T-cell (primary cell): ENCODE measurements at places on chromosomes 7 and 10.

DNA sequence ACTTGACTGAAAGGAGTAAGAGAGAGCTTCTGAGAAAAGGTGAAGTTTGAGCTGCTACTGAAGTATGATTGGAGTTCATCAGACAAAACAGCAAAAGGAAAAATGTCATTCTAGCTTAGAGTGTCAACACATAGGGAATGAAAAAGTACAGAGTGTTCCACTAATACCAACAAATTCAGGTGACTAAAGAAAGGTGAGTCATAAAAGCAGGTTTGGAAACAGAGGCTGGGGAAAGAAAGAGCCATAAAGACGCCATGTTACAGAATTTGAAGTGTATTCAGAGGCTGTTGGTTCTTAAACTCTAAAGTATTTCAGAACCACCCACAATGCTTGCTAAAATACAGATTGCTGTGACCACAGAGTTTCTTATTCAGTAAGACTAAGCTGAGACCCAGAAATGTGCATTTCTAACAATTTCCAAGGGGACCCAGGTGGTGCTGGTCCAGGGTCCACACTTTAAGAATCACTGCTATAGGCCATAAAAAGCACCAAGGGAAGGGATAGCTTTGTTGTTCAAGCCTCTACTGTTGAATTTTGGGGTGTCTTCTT lies 143.1 kb downstream of the ELAPOR2 start:
- no peak for DNase-seq

- DNase-seq, result no peak
These were observed 241.6 kb downstream of the CAMK1D start for GRCh38 chr10:12590675-12591659.

DNA sequence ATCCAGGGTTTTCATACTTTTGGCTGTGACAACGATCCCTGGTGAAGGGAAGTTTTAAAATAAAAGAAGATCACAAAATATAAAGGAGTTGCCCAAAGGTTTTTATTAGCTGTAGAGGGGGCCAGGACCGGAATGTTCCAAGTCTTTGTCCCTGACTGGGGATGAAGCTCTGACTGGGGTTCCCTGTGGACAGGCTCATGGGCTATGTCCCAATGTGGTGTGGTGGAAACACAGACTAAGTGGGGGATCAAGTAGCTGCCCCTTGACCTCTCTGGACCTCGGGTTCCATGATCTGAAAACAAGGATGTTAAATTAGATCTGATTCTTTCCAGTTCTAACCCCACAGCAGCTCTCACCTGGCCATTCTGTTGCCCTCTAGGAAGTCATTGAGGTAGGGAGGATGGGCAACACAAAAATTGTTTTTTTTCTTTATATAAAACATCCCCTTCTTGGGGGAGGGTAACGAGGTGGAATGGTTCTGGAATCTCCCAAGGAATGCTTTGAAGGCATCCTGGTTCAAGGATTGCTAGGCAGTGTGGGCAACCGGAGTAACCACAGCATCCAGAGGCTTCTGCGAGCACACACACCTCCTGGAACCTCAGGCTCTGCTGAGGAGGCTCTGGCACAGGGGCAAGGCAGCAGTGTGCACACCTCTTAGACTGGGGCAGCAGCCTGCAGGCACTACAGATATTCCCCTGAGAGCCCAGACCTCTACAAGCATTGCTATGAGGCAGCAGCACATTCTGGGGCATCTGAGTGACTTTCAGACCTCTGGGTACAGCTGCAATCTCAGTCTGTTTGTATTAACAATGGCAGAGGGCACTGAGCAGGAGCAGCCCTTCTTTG lies 21.4 kb upstream of the CRYGN start:
- no peak for DNase-seq

- peak; percentile 63 for DNase-seq
These were observed 334 bp downstream of the ZNF800 start for GRCh38 chr7:127392182-127392565.

GRCh38 chr7:32119790-32120196 lies 49.6 kb upstream of the PDE1C start:
- no peak for DNase-seq

DNA sequence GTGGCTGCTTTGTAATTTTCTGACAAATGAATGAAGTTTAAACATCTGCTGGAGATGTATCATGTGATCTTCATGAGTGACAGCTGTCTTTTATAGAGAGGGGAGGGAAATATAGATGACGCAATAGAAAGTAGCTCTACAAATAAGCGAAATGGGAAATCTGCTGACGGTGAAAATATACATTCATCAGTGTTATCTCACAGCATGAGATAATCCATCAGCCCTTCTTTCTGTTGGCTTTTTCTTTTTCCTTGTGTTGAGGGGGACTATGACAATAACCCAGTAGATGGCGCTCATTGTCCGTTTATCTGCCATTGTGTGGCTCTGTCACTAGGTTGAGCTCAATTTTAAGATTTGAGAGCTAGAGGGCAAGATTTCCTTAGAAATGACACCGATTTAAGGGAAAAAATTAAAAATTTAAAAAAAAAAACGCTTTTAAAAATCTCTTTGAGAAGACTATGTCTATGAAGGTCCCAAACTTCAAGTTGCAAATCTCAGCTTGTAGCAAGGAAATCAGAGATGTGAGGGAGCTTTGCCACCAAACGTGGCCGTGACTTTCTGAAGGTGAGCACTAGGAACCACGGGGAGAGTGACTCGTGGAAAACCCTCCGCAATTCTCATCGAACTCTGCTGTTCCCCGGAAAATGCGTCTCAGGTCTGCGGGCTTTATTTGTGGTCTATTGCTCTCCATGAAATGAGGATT lies 114.6 kb upstream of the SFMBT2 start:
- DNase-seq, result peak; percentile 62

DNA sequence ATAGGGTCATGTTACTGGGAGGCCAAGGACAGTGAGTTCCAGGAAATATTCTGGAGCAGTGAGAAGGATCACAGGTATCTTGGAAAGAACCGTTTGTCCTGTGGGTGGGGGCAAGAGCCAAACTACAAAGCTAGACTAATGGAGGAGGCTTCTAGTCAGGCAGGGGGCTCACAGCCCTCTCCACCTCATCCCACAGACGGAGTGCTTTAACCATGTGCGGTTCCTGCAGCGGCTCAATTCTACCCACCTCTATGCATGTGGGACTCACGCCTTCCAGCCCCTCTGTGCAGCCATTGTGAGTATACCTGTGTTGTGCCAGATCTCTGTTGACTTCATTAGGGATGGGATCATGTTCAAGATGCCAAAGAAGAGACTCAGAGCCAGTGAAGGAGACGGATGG lies 8.1 kb downstream of the SEMA4G start:
- no peak for DNase-seq

DNA sequence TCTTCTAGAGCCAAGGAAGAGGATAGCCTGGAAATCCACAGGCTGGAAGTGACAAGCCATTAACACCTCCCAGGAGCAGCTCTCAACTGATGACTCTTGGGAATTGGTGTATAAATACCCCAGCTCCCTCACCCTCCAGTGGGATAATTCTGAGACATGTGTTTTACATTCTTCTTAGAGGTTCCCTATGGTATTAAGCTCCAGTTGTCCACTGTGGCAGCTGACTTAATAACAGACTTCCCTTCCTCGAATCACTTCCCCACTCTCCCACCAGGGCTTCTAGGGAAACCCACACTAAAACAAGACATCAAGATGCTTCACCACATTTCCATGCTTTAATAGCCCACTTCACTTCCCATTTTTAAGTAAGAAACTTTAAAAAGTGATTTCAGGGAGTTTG lies 47.2 kb downstream of the FAM107B start:
- no peak for DNase-seq

DNA sequence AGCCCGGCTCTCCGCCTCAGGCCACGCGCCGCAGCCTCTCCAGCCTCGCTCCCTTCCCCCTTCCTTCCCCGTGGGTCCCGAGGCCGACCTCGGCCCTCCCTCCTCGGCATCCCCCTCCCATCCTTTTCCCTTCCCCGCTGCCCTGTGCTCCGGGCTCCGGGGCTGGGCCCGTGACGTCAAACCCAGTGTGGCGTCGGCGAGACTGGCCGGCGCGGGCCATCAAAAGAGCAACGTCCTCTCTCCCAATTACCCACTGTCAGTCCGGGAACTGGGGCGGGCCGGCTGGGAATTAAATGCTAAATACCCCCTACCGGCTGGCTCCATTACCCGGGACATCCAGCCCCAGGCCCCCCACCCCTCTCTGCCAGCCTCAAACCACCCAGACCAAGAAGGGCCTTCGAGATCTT lies 2.6 kb upstream of the GATA3 start:
- no peak for DNase-seq

- no peak for DNase-seq
These were observed 288.8 kb downstream of the USP6NL start for GRCh38 chr10:11322698-11323097.

DNA sequence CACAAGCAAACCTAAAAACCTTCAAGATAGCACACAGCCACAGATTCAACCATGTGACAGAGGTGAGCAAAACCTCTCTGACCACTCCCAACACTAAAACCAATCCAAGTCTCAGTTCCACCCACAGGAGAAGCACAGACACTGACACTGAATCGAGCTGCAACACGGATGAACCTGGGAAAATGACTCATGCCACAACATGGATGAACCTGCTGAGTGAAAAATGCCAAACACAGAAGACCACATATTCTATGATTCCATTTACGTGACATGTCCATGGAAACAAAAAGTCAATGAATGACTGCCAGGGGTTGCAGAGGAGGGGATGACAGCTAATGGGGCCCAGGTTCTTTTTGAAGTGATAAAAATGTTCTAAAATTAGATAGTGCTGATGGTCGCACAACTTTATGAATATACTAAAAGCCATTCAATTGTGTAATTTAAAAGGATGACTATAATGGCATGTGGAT lies 22.0 kb downstream of the CYTH3 start:
- DNase-seq, result no peak

GRCh38 chr7:88230646-88231045 lies 10.8 kb upstream of the SRI start:
- DNase-seq, result no peak

- DNase-seq, result peak; percentile 72
These were observed 30.6 kb downstream of the TLX1 start for GRCh38 chr10:101161494-101162299.

- DNase-seq, result no peak
These were observed 386.5 kb downstream of the INHBA start for GRCh38 chr7:41316410-41316809.

DNA sequence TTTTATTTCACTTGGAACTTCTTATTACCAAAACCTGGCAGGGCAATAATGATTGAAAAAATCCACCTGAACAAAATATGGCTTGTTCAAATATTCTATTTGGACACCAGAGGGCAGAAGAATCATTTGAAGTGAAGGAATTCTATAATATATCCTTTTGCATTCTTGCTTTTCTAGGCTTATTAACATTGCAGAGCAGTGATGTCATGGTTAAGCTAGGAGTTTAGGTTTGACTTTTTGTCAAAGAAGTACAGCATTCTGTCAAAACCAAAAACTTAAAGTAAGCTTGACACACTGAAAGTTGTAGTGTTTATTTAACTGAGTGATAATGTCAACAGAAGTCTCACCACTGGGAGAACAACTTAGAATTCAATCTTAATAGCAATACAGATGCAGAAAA lies 156.0 kb downstream of the SEMA3D start:
- no peak for DNase-seq

DNA sequence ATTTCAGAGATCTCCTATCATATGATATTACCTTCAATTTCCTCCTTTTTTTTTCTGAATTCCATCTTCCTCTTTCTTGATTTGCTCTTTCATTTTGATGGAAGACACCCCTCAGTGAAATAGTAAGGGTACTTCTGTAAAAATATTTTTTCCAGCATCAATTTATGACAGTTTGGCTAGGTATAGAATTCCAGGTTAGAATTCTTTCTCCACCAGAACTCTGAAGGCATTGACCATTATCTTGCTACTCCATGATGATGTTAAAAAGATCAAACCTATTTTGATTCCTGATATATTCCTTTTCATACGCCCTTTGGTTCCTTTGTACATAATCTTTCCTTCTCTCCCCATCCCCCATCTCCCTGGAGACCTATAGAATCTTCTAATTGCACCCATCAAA lies 48.4 kb downstream of the MTPAP start:
- no peak for DNase-seq
